ENCODE measurements at places on chromosomes 5 and 9. TPM values are rescaled to one million over a fixed set of nuclear protein-coding genes. Genes with fewer than 3 reads are reported as not detected.
A peak's percentile ranks its signal among the peaks of the same experiment; 100 is the strongest.

DNA sequence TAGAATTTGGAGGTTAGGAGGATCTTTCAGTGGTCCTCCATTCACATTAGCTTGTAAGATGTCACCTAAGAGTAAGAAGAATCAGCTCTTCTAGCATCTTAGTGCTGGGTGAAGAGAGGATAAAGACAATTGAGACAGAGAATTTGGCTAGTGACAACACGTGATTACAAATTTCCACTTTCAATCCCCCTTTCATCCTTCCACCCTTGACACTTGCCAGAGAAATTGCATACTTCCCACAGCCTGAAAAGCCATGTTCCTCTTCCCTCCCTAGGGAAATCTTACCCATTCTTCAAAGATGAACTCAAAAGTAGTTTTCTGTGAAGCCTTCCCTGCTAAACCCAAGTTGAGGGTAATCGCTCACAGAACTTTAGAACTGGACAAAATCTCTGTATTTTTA, 282.6 kb upstream of the PTGER4 start:
- no peak overlapping the region for H3K27ac ChIP-seq
- no peak for DNase-seq
- H3K4me1 ChIP-seq = peaks cover 2% of the 10 kb centered on the region
- no peak overlapping the region for H3K4me3 ChIP-seq
- H3K27me3 ChIP-seq = no peaks in the 10 kb centered on the region
- no peaks in the 10 kb centered on the region for H3K36me3 ChIP-seq

GRCh38 chr9:36396985-36397384, 3.1 kb downstream of the RNF38 start:
- peaks cover 2% of the 10 kb centered on the region for H3K36me3 ChIP-seq
- no peaks in the 10 kb centered on the region for H3K27me3 ChIP-seq
- peaks cover 16% of the 10 kb centered on the region for H3K4me1 ChIP-seq
- H3K4me3 ChIP-seq = no peak overlapping the region

Gene SLC6A7
- not detected for total RNA-seq

Gene PCDHAC2
- 6.9 TPM for total RNA-seq

DNA sequence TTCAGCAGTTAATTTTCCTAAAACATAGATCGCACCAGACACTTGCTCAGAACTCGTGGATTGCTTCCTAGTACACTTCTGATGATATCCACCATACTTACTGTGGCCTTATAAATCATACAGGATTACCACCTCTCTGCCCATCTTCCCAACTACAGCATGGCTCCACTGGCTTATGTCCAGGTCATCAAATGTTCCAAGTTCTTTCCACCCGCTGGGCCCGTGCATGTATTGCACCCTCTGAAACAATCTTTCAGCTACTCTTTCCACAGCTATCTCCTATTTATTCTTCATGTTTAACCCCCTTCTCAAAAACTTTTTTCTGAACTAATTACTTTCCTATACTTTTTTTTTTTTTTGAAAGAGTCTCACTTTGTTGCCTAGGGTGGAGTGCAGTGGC, 18.5 kb downstream of the FBXW2 start:
- H3K27me3 ChIP-seq = no peaks in the 10 kb centered on the region
- H3K27ac ChIP-seq = no peak overlapping the region
- DNase-seq = no peak
- H3K36me3 ChIP-seq = peaks cover 47% of the 10 kb centered on the region
- no peaks in the 10 kb centered on the region for H3K4me1 ChIP-seq

Gene IFNA2
- total RNA-seq = not detected

Gene NKD2
- total RNA-seq = 0.48 TPM

Gene IPPK
- 11.3 TPM for total RNA-seq

DNA sequence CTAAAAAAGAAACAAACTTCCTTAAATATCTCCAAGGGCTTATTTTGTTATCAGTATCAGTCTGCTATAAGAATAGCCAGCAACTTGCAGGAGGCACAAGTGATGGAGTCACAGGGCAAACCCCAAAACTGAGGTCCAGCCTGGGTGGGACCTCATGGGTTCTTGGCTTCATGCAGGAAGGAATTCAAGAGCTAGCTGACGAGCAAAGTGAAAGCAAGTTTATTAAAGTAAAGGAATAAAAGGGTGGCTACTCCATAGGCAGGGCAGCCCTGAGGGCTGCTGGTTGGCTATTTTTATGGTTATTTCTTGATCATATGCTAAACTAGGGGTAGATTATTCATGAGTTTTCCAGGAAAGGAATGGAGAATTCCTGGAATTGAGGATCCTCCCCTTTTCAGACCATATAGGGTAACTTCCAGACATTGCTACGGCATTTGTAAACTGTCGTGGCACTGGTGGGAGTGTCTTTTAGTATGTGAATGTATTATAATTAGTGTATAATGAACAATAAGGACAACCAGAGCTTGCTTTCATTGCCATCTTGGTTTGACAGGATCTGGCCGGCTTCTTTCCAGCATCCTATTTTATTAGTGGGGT, 231.9 kb downstream of the ADAMTSL1 start:
- no peak overlapping the region for H3K4me3 ChIP-seq
- no peak overlapping the region for H3K27ac ChIP-seq
- DNase-seq = peak; percentile 19
- peaks cover 4% of the 10 kb centered on the region for H3K4me1 ChIP-seq

DNA sequence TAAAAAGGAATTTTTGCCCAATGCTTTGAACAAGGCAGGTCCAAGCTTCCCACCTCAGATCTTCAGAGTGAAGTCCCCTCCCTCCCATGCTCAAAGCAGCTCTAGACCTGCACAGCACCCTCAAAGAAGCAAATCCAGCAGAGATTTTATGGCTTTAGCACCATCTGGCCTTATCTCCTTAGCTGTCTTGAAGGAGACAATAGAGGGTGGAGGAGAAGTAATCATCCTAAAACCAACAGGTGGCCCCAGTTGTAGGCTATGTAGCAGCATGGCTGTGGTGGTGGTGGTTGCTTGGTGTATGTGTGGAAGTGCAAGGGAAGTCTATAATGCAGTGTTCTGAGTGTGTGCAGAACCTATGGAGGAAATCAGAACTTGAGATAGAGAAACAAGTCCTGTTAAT, 140.1 kb downstream of the GRIA1 start:
- H3K27me3 ChIP-seq = no peaks in the 10 kb centered on the region
- H3K4me3 ChIP-seq = no peak overlapping the region
- H3K36me3 ChIP-seq = no peaks in the 10 kb centered on the region
- H3K4me1 ChIP-seq = peaks cover 22% of the 10 kb centered on the region
- no peak overlapping the region for H3K27ac ChIP-seq

DNA sequence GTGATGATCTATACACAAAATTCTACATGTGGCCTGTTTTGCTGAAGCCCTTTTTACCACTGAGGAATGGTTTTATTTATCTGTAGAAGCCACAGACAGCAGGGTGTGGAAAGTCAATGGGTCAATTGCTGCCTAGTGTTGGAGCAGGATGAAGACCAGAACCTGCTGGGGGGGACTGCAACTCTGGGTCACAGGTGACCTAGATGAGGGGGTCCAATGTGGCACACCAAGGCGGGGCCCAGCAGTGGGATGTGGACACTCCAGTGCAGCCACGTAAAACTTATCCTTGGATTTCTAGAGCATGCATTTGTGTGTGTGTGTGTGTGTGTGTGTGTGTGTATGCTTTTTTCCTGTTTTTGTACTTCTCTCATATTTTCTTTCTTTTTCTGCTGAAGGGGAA, 147.5 kb upstream of the PHYKPL start:
- no peaks in the 10 kb centered on the region for H3K4me1 ChIP-seq
- no peak overlapping the region for H3K4me3 ChIP-seq
- H3K27ac ChIP-seq = no peak overlapping the region

DNA sequence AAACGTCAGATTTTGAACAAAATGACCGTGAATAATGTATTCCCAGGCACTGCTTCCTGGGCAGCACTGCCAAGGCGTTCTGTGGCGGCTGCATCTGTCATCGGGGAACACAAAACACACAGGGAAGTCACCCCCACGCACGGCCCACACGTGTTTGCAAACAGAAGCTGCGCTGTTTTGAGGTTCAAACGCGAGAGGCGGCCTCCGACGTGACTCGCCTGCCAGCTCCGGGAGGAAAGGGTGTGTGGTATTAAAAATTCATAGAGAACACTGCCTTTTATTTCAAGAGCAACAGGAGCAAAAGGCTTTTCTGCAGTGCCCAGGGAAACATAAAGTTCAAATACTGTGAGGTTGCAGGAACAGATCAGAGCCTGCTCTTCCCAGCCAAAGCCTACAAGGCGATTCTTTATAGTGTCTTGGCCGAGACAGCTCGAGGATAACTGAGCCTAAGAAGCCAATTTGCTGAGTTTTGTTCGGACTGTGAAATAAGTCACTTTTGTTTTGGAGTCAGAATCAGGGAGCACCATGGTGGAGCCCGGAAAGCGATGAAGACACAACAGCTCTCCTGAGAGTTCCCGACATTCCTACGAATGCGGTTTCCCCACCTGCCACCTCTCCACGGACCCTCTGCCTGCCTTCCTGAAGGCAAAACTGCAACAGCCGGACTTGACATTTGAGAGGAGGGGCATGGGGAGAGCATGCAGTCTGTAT, 115.3 kb upstream of the IRX2 start:
- H3K36me3 ChIP-seq = no peaks in the 10 kb centered on the region
- H3K27ac ChIP-seq = no peak overlapping the region
- no peaks in the 10 kb centered on the region for H3K4me1 ChIP-seq
- no peak overlapping the region for H3K4me3 ChIP-seq
- DNase-seq = no peak
- no peaks in the 10 kb centered on the region for H3K27me3 ChIP-seq

GRCh38 chr5:78638423-78638822, 10.1 kb downstream of the LHFPL2 start:
- H3K27me3 ChIP-seq = no peaks in the 10 kb centered on the region
- no peak overlapping the region for H3K4me3 ChIP-seq

Gene OTP
- total RNA-seq = 0.17 TPM

DNA sequence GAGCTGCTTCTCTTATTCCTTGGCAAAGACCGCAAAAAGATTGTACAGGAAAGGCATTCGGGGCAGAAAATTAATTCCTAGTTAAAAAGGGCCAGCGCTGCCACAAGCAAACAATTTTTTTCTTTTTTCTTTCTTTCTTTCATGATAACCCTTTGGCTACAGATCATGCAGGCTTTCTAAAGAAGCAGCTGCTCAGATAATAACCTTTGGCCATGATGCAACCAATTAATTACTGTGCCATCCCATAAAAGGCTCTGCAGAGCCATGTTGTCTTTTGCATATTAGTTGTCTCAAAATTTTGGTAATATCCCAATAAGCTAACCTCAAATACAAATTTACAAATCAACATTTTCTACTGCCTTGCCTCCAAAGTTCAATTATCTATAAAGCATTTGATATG, 758.4 kb upstream of the SEMA6A start:
- no peaks in the 10 kb centered on the region for H3K4me1 ChIP-seq
- no peak overlapping the region for H3K4me3 ChIP-seq
- H3K27me3 ChIP-seq = no peaks in the 10 kb centered on the region
- no peak for DNase-seq
